ENCODE measurements at places on chromosomes 1 and 21.
A peak's percentile ranks its signal among the peaks of the same experiment; 100 is the strongest.

DNA sequence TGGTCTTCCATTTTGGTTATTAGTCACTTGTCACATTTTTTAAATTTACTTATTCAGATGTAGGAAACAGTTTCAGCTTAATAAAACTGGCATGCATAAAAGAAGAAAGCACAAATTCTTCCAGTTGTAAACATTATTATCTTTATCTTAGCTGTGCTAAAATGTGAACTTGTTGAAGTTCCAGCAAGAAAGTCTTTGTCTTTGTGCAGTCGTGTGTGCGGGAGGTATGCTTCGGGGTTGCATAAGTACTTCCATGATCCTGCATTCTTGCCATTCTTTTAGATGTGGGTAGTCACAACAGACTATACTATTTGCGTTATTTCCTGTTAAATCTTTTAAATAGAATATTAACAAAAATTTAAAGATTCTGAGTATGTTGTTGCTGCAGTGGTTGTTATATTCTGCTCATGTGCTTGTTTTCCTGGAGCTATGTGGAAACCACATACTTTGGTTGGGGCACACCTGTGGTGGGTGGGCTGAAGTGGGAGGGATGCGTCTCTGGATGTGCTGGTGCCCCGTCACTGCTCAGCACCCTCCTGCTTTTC, 49.9 kb downstream of the CBS start:
- DNase-seq, result no peak

DNA sequence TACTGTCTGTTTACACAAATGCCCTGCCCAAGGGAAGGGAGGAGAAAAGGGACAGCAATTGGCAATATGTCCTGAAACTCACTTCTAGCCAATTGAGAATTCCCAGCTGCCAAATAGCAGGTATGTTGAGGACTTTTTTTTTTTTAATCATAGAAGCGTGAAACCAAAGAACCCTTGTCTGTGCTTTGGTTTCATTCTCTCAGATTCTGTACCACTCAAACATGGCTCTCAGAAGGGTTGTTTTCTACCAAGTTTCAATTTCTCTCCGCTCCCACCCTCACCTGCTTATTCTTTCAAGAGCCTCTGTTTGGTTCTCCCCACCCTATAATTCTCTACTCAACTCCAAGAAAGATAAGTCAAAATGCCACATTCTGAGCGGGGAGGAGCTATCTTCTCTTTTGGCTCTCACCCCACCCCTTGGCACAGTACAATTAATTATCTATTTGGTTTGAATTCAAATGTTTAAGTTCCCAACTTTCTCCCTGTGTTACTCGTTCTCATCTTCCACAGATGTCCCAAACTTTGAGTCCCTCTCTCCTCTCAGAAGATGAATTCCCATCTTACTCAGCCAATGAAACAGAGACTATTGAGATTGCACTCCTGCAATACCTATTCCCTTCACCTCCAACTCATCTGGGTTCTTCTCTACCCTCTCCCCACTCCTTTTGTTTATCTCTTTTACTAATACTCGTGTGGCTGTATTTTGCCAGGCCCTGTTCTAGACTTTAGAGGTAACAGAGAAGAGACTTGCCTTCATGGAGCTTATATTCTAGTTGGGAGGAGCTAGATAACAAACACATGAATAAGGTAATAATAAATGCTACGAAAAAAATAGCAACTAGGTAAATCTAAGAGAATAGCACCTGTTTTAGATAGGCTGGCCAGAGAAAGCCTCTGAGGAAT, 3.9 kb upstream of the TP53BP2 start:
- DNase-seq, result no peak

DNA sequence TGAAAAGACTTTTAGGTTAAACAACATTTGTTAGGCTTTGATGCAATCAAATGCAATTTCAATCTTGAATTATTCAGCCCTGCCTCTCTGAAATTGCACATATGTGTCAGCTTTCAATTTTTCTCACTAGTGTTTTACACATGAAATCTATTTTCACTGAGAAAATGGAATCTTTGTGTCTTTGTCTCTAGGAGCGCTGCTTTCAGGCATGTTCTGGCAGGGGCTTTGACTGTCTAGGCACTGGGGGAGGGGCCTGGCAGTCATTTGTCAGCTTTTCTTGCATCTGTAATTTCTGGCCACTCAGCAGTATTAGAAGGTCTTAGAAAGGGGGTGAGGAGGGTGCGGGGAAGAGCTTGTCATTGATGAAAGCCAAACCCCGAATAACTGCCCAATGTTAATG, 264.4 kb downstream of the PTPRC start:
- no peak for DNase-seq

DNA sequence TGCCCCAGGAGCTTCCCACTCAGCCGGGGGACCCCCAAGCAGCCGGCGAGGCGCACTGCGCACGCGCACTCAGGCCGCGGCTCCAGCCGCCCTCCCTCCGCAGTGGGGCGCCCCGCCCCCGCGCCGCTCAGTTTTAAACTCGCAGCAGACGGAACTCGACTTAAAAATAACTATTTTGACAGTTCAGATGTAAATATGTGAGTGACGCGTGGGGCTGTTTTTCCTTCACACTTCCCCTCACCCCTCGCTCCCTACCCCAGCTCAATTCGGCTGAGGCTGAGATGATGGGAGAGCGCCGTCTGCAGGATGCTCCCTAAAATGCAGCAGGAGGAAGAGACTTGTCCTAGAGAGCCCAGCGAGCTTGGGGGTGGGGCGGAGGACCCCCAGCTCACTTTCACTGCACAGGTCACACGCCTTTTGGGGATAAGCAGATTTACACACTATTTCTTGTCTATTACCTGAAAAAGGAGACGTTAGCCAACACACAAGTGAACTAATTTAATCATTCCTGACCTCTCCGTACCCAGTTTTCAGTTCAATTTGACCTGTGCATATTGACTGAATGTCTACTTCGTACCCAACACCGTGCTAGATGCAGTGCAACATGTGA, 8.9 kb upstream of the LEMD1 start:
- no peak for DNase-seq

- DNase-seq, result no peak
These were observed 8.5 kb upstream of the ARHGAP29 start for GRCh38 chr1:94245747-94246438.

DNA sequence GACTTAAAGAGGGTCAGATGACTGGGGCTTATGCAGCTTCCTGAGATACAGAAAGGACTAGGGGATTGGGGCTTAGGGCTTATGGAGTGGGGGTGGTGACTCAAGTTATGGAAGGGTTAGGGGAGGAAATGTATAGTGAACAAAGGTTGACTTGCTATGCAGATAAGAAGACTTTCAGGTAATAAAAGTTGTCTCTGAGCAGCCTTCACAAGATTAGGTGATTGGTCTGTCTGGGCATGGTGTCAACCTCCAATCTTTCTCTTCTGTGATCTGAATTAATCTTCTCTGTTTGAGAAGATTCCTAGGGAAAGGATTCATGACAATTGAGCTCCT, 436.5 kb downstream of the SIPA1L2 start:
- no peak for DNase-seq

DNA sequence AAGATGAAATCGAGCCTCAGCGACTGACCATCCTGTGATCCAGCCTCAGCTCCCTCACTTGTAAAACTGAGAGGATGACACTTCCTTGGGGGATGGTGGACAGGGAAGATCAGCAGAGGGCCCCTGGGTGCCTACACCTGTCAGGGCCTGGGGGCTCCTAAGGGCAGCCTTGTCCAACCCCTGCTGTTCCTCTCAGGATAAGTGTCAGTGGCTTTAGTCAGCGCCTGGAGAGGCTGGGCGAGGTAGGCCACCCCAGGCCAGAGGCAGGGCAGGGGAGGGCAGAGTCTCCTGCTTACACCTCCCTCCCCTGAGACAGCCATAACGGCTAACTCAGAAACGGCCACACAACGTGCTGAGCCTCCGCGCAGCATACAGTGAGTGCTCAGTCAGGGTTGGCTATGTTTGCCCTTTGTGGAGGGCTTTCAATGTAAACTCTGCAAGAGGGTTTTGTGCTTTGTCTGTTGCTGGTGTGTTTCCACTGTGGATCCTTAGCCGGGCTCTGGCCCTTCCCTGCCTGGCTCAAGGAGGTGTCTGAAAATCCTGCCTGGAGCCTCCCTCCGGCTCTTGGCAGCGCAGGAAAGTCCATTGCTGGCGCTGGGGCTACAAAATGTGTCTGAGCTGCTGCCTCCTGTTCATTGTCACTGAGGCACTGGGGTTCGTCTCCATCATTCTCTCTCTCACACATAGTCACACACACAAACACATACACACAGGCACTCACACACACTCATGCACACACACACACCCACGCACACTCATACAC, 588.4 kb downstream of the PTPRU start:
- DNase-seq, result no peak

DNA sequence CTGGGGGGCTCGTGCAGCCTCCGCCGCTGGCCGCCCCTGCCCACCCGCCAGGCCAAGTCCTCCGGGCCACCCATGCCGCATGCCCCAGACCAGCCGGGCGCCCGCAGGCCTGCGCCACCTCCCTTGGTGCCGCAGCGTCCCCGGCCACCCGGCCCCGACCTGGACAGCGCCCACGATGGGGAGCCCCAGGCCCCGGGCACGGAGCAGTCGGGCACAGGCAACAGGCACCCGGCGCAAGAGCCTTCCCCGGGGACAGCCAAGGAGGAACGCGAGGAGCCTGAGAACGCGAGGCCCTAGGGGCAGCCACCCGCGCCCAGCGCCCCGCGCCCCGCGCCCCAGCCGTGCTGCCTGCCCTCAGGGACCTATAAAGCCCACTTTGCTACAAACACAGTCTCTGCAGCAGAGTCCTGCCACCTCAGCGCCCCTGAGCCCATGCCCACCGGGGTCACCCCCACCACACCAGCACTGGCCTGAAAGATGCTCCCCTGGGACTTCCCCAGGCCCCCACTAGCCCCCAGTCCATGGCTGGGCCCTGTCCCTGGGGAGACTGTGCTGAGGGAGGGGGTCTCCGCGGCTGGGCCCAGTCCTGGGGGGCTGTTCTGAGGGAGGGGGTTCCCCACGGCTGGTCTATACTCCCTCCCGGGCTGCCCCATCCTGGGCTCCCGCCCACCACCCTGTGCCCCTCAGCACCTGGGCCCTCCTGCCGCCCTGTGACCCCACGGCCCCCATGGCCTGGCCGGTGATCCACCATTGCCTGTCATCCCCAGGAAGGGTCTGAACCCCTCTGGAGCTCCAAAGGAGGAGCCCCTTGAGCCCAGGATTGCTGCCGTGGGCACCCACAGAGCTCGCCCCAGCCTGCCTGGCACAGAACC, 8.6 kb downstream of the TNFRSF18 start:
- peak; percentile 21 for DNase-seq

GRCh38 chr1:159204161-159205141, at the start of gene ACKR1:
Gene ACKR1 (plus strand): TSS chr1:159204875. CDS start chr1:159204960, 85 bp downstream.
- DNase-seq, result no peak

DNA sequence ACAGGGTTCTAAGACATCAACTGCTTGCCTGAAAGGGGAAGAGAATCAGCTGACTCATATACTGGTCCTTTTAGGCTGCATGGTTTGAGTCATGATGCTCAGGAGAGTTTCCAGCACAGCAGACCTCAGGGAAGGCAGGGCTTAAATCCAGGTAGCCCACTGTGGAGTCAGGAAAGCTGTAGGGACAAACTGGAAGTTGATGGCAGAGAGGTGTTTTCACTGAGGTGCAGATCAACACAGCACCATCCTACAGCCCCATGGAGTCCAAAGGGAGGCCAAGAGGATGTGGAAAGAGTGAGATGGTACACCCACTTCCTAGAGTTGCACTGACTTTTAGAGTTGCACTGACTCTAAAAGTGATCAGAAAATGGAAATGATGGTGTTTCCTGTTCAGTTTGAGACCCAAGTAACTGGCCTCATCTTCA, 252.4 kb upstream of the DUSP10 start:
- no peak for DNase-seq

DNA sequence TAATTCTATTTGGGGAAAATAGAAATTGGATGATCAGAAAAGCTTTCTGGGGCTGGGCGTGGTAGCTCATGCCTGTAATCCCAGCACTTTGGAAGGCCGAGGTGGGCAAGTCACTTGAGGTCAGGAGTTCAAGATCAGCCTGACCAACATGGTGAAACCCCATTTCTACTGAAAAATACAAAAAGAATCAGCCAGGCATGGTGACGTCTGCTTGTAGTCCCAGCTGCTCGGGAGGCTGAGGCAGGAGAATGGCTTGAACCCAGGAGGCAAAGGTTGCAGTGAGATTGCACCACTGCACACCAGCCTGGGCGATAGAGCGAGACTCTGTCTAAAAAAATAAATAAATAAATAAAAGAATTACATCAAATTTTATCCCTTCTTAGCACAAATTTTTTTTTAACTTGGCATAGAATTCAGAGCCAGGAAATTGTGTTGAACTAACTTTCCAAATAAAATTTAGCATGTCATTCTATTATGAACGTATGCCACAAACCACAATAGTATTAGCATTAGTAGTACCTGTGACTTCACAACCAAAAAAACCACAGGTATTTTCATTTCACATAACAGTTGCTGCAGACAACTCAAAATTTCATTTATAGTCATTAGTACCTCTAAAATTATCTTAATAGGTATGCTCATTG, 4.5 kb upstream of the ANKRD13C start:
- DNase-seq, result no peak

GRCh38 chr1:20361805-20362381, 71.2 kb downstream of the VWA5B1 start:
- DNase-seq, result peak; percentile 72

DNA sequence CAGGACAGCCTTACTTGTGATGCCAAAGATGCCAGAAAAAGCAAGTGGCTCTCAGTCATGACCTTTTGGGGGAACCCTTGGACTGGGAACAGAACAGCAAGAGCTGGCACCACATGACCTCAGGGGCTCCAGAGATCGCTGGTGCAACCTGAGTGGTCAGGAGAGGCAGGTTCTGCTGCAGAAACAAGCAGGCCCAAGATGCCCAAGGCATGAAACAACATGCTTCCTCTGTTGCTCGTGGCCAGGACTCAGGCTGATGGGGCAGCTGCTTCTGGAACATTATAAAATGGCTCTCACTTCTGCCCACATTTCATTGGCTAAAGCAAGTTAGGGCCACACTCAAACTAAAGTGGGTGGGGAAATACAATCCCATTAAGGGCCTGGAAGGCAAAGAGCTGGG, 17.7 kb upstream of the CLSTN1 start:
- DNase-seq, result no peak

DNA sequence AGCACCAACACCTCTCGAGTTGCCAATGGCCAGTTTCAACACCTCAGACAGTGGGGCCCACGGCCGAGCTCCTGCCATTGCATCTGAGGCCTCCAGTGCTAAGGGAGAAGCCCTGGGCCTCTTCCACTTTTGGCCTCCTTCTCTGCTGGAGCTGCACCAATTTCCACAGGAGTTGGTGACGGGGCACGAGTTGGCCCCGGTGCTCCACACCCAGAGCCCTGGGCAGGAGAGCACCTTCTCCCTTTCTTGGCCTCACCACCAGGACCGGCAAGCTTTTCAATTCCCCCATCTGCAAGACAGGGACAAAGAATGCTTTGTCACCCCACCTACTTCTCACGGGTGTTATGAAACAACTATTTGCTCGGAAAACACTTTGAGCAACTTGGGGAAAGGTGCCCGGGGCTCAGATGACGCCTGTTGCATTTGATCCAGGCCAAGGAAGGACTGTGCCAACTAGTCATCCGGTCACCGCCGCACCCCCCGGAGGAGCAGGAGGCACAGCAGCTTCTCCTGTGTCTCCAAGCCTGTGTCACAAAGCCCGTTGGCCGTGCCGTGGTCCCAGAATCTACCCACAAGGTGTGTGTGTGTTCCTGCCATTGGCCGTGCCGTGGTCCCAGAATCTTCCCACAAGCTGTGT, 55.2 kb downstream of the TOMM20 start:
- no peak for DNase-seq

GRCh38 chr1:190046231-190046630, 431.4 kb downstream of the BRINP3 start:
- DNase-seq, result no peak

All from mesothelial cell of epicardium (in vitro differentiated cells).